ENCODE measurements at places on chromosomes 2 and 18. TPM values are rescaled to one million over a fixed set of nuclear protein-coding genes. Genes with fewer than 3 reads are reported as not detected.

The TSPYL6 gene
- total RNA-seq: not detected

The HOXD4 gene
- total RNA-seq: not detected

The GCG gene
- not detected for total RNA-seq

The SLC66A2 gene
- 38.7 TPM for total RNA-seq

The TLX2 gene
- total RNA-seq: not detected

The COL3A1 gene
- total RNA-seq: not detected

The GALNT3 gene
- 3.2 TPM for total RNA-seq

The MEP1B gene
- not detected for total RNA-seq

The MALL gene
- 0.55 TPM for total RNA-seq

- no peaks in the 10 kb centered on the region for H3K36me3 ChIP-seq
- H3K4me1 ChIP-seq: peaks cover 16% of the 10 kb centered on the region
- H3K27ac ChIP-seq: peak overlapping the region; percentile 96
- peak; percentile 89 for DNase-seq
- no peaks in the 10 kb centered on the region for H3K27me3 ChIP-seq
- H3K4me3 ChIP-seq: peak overlapping the region; percentile 92
These were observed 2.4 kb upstream of the FOSL2 start for GRCh38 chr2:28390241-28390745.

DNA sequence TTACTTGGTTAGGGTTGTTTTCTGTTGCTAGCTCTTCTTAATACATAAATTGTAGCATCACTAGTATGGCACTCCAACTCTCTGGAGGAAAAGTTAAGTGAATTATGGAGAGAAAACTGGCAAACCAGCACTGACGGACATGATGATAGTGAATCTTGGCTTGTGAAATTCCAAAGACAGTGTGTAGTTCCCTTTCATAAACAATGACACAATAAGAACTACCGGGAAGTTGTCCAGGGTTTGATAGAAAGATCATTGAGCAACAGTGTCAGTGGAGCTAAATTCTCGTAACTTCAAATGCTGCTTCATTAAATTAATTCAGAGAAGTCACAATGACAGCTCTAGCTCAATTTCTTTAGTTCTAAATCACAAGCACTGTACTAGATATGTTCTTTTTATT, 66.5 kb downstream of the RIT2 start:
- H3K36me3 ChIP-seq: no peaks in the 10 kb centered on the region
- DNase-seq: no peak
- H3K4me3 ChIP-seq: no peak overlapping the region

GRCh38 chr2:15354596-15355366, 206.4 kb downstream of the NBAS start:
- DNase-seq: no peak
- H3K36me3 ChIP-seq: peaks cover 71% of the 10 kb centered on the region
- H3K4me1 ChIP-seq: no peaks in the 10 kb centered on the region
- no peak overlapping the region for H3K4me3 ChIP-seq
- H3K27ac ChIP-seq: no peak overlapping the region

DNA sequence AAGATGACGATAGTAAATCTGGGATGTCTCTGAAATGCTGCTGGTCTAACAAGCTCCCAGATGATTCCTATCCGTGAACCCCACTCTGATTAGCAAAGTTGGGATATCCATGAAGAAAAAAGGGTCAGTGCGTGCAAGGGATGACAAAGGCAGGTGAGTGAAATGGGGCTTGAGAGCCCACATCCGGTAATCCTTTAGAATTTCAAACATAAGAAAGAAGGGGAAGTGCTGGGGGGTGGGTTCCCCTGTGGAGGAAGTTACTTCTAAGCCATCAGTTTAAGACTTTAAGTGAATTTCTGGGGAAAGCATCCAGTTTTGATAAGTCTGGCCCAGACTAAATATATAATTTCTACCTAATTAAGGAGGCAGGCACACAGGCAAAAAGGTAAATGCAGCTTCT, 209.5 kb downstream of the DPP10 start:
- no peaks in the 10 kb centered on the region for H3K36me3 ChIP-seq
- peaks cover 7% of the 10 kb centered on the region for H3K4me1 ChIP-seq
- DNase-seq: no peak

DNA sequence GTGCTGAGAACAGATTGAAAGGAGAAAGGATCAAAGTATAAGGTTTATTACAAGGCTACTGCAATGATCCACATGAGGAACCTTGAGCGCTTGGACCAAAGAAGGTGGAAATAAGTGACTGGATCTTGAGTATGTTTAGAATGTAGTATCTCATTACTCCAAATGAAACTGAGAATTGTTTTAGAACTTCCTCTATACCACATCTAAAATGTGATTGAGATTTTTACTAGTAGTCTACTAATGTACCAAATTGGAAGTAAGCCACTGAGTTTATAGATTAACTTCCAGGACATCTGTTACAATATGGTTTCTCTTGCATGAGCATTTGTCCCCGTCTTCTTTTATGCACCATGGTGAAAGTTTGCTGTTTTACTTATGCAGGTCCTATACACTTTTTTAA, 300.5 kb downstream of the SUCLG1 start:
- H3K4me3 ChIP-seq: no peak overlapping the region
- no peaks in the 10 kb centered on the region for H3K4me1 ChIP-seq
- no peak overlapping the region for H3K27ac ChIP-seq
- peaks cover 42% of the 10 kb centered on the region for H3K27me3 ChIP-seq
- no peaks in the 10 kb centered on the region for H3K36me3 ChIP-seq
- no peak for DNase-seq

GRCh38 chr2:65465857-65466256, 33.5 kb upstream of the SPRED2 start:
- DNase-seq: no peak
- H3K27ac ChIP-seq: no peak overlapping the region
- peaks cover 2% of the 10 kb centered on the region for H3K4me1 ChIP-seq
- H3K4me3 ChIP-seq: no peak overlapping the region

DNA sequence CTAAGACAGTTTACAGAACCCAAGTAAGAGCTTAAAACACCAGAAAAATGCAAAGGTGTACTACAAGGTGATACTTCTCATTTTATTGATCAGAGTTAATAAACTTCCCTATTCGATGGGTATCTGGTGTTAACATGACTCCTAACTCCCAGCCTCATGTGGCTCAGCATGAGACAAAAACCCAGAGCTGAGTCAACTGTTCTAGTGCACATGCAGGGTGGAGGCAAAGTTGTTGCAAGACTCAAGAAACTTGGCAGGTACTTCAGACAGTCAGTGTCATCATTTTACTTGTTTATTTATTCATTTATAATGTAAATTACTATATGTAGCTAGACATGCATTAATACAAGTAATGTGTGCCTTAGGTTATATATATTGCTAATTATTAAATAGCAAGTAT, 216.6 kb upstream of the DSEL start:
- H3K27me3 ChIP-seq: no peaks in the 10 kb centered on the region
- H3K4me3 ChIP-seq: no peak overlapping the region
- no peaks in the 10 kb centered on the region for H3K36me3 ChIP-seq
- DNase-seq: no peak
- H3K4me1 ChIP-seq: no peaks in the 10 kb centered on the region

GRCh38 chr2:46963210-46963609, 47.6 kb upstream of the MCFD2 start:
- H3K27ac ChIP-seq: peak overlapping the region; percentile 76
- no peaks in the 10 kb centered on the region for H3K27me3 ChIP-seq
- no peak overlapping the region for H3K4me3 ChIP-seq
- no peak for DNase-seq
- H3K4me1 ChIP-seq: peaks cover 26% of the 10 kb centered on the region

GRCh38 chr2:239500574-239501550, 100.0 kb upstream of the HDAC4 start:
- no peak for DNase-seq
- no peaks in the 10 kb centered on the region for H3K4me1 ChIP-seq
- H3K27ac ChIP-seq: no peak overlapping the region
- no peak overlapping the region for H3K4me3 ChIP-seq

- no peak overlapping the region for H3K27ac ChIP-seq
- no peaks in the 10 kb centered on the region for H3K4me1 ChIP-seq
- DNase-seq: no peak
- peaks cover 21% of the 10 kb centered on the region for H3K27me3 ChIP-seq
These were observed 209.7 kb upstream of the SIX2 start for GRCh38 chr2:45218931-45219339.

- H3K4me3 ChIP-seq: no peak overlapping the region
- no peak overlapping the region for H3K27ac ChIP-seq
- peaks cover 27% of the 10 kb centered on the region for H3K27me3 ChIP-seq
- H3K4me1 ChIP-seq: no peaks in the 10 kb centered on the region
These were observed 31.6 kb upstream of the SLC35F6 start for GRCh38 chr2:26732446-26732845.

All from naive thymus-derived CD8-positive, alpha-beta T cell (primary cell).